ENCODE measurements at places on chromosomes 2 and 18.

DNA sequence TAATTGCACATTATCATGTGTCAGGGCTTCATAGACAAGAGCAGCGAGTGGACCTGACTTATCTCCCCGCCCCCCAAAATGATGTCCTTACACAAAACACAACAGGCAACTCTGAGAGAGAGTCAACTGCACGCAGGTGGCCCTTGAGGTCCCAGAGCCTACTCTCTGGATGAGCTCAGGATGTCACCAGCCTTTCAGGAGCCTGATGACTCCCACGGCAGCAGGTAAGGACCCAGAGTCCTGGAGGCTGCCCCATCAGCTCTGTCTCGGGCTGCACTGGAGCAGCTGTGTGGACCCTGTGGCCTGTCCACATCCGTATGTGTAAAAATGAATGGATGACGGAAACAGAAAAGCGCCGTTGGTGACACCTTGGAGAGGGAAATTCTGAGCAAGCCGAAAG lies 130.9 kb downstream of the HDAC4 start:
- DNase-seq, result no peak

GRCh38 chr2:105636109-105636740 lies 108.5 kb upstream of the NCK2 start:
- DNase-seq, result no peak

DNA sequence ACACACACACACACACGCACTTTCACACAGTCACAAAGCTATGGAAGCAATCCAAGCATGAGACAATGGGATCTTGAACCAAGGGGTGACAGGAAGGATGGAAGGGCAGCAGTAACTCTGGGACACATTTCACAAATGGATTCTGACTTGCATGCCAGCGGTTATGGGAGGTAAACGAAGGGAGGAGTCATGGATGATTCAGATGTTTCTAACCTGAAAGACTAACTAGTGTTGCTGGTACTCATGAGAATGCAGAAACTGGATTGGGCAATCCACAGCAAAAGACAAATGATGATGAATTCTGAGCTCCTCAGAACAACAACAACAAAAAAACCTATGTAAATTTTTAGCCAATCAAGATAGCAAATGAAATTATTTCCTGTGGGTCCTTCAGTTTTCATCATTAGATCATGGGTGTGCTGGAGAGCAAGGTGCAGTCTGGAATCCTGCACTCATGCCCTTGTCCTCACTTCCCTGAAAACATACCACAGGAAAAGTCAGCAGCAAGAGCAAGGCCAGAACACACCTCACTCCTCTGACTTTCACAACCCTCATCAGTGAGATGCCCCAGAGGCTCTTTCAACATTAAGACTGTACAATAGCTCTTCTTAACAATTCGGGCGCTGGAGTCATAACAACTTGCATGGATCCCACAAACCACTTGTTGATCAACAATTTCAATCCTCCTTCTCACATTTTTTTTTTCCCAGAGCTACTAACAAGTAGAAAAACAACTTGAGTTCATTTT lies 32.6 kb downstream of the ABCA12 start:
- DNase-seq, result no peak

DNA sequence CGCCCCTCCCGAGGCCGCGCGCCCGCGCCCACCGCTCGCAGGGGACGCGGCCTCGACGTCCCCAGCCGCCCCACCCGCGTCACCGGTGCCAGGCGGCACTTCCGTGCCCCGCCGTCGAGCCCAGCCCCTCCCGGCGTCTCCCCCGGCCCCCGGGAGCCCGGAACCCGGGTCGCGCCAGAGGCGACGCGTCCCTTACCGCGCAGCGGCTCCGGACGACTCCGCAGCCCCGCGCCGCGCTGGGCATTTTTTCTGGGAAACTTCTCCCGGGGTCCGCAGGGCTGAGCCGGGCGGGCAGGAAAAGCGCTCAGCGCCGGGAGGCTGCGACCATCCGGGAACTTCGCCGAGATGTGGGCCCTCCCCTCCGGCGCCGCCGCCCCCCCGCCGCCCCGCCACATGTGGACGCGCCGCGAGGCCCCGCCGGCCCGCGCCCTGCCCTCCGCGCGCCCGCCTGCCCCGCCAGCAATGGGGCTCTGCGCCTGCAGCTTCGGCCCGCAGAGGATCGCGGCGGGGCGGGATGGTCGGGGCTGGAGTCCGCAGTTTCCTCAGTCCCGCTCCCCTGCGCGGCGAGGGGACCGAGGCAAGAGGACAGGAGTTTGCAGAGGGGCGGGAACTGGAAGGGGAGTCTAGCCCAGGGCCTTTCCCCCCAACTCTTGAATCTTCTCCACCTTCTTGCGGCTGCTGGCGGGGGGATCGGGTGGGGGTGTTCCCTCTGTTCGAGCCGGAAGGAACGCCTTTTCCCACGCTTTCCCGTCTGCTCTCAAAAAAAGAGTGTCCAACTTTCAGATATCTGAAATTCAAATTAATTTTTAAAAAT lies 81.5 kb downstream of the CHRNA1 start:
- no peak for DNase-seq

All from hematopoietic multipotent progenitor cell treated with erythropoietin and hydrocortisone succinate and interleukin-3 and kit ligand, for 15 days (in vitro differentiated cells).